NCI-H510A (cell line): ENCODE measurements at places on chromosomes 7 and 10.

DNA sequence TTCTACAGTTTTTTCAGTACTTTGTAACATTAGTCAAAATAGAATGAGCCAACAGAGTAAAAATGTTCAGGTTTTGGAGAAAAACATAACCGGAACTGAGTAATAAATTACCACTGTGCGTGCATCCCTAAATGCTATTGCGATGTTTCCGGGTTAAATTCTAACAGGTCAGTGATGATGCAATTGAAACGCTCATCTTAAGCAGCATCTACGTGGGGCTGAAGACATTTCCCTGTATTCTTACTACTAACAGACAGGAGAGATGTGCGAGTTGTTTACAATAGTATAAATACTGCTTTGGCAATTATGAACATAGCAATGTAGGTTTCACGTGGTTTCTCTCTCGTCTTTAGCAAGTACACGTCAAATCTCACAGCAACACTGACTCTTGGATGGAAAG, 149.4 kb downstream of the USP6NL start:
- DNase-seq, result no peak

DNA sequence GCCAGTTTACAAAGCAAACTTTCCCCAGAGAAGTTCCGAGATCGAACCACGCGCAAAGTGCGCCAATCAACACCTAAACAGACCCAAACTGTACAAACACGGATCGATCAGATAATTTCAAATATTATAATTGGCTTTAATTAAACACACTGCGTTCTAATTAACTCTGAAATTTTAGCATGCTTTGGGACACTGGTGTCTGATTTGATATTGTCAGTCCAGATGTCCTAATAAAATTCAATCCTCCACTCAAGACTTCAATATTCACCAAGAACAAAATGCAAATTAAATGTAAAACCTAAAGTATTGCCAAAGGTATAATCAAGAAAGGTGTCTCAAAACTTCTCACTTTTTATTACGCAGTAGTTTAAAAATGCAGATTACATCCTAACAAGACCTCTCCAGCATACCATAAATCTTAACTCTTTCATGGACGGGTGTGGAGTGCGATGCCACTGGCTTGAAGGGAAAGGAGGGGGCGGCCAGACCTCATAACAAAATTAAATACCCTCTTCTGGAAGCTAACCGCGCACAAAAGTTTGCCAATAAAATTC, 5.9 kb upstream of the EBF3 start:
- DNase-seq, result no peak

DNA sequence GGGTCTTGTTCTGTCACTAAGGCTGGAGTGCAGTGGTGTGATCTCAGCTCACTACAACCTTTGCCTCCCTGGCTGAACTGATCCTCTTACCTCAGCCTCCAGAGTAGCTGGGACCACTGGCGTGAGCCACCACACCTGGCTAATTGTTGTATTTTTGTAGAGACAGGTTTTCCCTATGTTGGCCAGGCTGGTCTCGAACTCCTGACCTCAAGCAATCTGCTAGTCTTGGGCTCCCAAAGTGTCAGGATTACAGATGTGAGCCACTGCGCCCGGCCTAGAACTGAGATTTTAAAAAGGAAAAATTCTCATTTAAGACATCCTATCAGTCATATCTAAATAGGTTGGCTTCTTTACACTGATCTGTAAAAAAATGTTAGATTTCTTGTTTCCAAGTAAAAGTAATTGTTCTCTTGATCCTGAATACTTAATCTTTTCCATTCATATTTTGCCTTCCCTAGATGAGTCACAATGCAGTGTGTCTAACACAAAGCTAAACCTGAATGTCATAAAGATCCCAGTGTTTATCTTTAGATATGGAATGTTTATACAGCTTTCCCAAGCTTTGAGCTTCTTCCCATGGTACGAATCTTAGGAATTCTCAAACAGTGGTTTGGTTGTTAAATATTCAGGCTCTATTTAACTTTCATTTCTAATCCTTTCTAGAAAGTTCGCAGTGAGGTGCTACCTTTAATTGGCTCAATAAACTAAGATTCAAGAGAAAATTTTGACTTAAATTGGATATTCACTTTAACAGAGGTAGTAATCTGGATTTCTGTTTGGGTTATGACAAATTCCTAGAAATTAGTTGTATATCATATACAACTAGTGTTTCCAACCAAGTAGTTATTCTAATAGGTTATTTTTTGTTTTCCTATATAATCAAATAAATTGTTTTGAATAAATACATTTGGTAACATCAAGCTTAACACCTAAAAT, 12.1 kb upstream of the LAMB1 start:
- DNase-seq, result no peak

DNA sequence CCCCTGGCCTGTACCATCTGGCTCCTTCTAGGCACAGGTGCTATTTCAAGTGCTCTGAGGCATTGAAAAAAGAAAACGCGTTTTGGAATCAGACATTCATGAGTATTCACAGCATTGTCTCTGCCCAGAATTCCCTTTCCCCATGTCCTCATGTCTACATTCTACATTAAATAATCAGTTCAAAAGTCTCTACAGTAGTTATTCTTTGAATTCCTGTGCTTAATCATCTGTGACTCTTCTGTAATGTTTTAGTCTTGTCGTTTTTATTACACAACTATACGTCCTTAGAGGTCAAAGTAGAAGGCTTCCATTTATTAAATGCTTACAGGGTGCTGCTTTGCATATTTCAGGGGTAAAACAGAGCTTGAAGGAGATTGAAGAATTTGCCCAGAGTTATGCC, 95.7 kb downstream of the BICC1 start:
- DNase-seq, result no peak

DNA sequence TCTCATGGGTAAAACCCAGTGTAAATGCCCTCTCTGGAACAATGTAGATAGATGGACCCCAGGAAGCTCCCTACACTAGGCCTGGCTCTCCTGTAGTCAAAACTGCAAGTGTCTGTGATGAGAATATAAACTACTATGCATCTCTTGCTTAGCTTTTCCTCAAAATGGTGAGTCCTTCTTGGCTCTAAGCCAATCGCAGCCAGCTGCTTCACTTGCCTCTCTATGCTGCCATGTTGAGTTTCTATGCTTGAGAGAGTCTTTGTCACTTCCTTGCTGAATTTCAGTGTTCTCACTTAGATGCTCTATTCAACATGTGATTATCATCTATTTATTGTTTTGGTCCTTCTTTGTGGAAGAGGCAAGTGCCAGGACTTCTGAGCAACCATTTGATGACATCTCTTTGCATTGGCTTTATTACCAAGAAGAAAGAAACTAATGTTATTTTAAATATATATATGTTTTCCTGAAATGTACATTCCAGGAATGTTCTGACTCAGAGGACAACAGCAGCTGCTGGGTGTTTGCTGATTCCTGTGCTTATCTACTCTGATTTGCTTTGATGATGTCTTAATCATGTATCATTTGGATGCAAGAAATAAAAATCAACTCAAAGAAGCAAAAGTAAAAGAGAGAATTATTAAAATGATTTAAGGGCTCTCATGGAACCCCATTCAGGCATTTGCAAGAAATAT, 16.6 kb downstream of the TAS2R40 start:
- no peak for DNase-seq

DNA sequence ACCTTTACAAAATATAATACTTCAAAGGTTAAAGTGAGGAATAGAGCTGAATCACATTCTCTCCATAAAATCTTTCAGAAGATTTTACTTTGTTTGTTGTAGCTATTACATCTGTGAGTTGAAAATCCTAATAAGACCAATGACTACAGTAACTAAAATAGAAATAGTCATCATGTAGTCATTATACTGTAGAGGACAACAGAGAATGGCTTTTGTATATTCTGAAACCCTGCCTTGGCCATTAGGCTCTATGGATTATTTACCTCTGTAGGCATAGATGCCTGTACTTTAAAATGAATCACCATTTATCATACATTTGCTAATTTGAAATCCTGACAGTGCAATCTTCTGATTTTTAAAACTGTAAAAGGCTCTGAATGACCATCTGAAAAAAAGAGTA, 923.0 kb downstream of the REEP3 start:
- DNase-seq, result no peak

DNA sequence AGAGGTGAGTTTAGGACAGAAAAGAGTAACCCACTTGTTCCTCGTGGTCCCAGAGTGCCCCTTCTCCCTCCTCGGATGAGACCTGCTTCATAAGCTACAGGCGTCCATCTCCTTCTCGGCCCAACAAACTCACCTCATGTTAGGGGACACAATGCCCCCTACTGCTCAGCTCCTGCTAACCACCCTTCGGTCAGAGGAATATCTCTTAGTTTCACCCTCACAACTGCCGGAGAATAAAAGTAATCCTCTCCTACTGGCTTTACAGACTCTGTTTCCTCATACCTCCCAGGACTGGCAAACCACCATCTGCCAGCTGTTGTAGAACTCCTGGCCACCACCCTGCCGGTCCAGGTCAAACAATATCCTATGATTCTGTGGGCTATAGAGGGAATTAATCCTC, 3.2 kb downstream of the AKR1B15 start:
- DNase-seq, result no peak

GRCh38 chr7:44636041-44636584, 29.7 kb downstream of the OGDH start:
- no peak for DNase-seq

- no peak for DNase-seq
Measured at GRCh38 chr7:111364413-111364812, 197.9 kb downstream of the IMMP2L start.

GRCh38 chr10:102342458-102342857, 53.0 kb upstream of the NFKB2 start:
- no peak for DNase-seq

DNA sequence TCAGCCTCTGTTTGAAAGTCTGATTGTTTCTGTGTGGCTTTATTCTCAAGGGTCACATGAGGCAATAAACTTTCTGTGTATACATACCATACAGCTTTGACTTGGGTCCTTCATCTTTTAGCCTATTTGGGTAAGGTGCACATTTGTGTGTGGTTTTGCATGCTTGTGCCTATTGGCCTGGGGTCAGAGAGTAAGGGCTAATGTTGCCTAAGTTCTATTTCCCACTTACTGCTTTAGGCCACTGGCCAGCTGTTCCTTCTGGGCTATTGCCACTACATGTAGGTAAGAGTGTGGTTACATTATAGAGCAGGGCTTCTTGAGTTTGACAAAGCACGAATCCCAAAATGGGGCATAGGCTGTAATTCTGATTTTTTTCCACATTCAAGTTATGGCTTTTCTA, 21.8 kb downstream of the BBIP1 start:
- no peak for DNase-seq

DNA sequence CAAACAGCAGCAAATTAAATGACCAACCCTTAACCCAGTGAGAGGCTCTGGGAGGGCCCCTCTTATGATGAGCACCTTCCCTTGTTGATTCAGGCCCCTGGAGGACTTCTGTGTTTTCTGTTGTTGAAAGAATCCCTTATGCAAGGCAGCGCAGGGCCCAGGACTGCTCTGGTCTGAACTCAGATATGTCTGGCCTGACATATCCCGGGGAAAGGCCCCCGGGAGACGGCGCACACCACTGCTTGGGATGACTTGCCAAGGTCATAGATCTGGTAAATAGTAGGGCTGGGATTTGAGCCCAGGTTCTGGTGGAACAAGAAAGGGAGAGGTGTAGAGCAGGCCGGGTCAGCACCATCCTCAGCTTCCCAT, 124.0 kb downstream of the AOAH start:
- DNase-seq, result peak; percentile 64

DNA sequence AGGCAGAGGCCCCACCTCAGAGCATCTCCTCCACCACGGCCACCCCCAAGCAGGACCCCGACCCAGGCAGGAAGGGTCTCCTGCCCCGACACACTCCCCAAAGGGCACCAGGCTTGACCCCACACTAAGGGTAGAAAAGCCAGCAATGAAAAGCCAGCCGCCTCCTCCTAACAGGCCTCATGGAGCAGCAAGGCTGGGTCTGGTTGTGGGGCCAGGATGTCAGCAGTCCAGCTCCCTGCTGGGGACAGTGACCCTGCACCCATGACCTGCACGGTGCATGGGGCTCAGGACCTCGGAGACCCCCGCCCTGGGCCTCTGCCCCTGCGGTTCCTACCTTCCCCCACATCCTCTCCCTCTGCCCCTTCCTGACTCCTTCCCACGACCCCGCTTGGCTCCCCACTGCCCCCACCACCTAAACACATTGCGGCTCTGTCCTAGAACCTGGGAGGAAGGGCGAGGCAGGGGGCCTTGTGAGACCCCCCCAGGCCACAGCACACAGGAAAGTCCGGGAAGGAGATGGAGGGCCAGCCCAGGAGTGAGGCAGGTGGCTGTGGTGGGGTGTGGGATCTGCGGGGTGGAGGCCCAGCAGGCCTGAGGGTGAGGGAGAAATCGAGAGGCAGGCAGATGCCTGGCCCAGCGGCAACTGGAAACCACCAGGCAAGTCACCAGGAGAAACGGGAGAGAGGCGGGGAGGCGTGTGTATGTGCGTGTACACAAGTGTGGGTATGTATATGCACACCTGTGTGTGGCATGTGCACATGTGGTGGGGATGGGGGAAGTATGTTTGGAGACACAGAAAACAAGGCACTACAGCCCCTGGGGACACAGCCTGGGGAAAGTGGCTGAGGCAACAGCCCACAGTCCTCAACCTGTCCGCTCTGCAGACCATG, 229.9 kb downstream of the MAD1L1 start:
- DNase-seq, result no peak

GRCh38 chr7:2931034-2931415, 86.9 kb upstream of the GNA12 start:
- no peak for DNase-seq

- no peak for DNase-seq
Measured at GRCh38 chr7:74002474-74003017, 25.4 kb upstream of the ELN start.

DNA sequence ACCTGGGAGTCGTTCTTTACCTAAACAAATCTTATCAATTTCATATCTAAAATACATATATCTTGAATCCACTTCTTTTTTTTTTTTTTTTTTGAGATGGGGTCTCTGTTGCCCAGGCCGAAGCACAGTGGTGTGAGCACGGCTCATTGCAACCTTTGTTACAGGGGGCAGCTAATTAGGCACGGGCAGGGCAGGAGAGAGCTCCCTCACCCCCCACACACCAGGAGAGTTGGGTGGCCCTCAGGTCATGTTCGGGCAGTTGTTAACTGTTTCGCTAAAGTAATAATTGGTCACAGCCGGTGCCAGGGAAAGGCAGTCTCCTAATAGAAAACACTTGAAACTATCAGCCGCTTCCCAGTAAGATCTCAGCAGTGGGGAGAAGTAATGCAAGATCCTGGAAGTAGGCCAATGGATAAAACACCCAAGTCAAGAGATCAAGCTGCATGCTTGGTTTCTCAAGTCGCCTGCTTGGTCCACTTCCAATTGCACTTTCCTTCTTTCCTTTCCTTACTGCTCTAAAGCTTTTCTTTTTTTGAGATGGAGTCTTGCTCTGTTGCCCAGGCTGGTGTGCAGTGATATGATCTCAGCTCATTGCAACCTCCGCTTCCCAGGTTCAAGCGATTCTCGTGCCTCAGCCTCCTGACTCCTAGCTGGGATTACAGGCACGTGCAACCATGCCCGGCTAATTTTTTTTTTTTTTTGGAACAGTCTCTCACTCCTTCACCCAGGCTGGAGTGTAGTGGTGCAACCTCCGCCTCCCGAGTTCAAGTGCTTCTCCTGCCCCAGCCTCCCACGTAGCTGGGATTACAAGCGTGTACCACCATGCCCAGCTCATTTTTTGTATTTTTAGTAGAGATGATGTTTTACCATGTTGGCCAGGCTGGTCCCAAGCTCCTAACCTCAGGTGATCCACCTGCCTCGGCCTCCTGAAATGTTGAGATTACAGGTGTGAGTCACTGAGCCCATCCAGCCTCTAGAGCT, 21.3 kb upstream of the EFCAB10 start:
- DNase-seq, result no peak

GRCh38 chr10:90787393-90788198, 70.2 kb downstream of the HTR7 start:
- DNase-seq, result peak; percentile 20

- no peak for DNase-seq
Measured at GRCh38 chr7:45894665-45895062, 6.4 kb downstream of the IGFBP1 start.
